Spinal cord (tissue), 10 donors: ENCODE measurements at places on chromosomes 7 and 10. TPM values are rescaled to one million over a fixed set of nuclear protein-coding genes. Genes with fewer than 3 reads are reported as not detected.

- DNase-seq = no peak
These were observed 98.3 kb upstream of the PRSS58 start for GRCh38 chr7:142356166-142356565.

Gene LFNG
- total RNA-seq = 16.7 TPM

GRCh38 chr7:48150086-48150485 is 21.2 kb upstream of the ABCA13 start:
- DNase-seq = no peak

DNA sequence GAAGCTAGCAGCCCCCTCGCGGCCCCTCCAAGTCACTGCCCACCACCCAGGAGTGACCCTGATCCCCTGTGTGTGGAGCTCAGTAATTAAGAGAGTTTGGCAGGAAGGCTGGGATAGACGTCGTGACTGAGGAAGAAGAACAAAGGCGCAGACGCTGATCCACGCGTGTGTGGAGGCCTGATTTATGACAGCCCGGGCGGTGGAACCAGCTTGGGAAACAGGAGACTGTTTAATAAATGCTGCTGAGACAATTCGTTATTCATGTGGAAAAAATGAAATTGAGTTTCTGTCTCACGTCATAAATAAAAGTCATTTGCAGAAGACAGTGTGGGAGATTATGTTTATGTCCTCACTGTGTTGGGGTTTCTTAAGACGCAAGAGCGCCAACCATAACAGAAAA is 130.8 kb downstream of the ELFN1 start:
- DNase-seq = no peak

DNA sequence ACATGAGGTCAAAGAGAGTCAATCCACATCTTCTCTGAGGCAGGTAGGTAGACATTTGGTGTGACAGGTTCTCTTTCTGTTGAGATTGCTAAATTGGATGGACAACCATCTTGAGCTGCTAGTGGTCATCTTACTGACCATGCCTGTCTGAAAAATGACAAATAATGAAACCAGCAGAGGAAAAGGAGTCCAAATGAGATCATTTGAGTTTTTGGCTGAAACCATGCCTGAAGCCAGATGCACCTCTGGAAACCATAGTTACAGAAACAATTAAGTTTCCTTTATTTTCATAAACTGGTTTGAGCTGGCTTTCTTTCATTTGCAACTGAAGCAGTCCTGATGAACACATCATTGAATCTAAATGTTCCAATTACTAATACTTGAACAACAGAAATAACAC is 100.6 kb downstream of the ZNF438 start:
- no peak for DNase-seq

- DNase-seq = no peak
These were observed 12.6 kb upstream of the OR6B1 start for GRCh38 chr7:143987513-143987912.

- no peak for DNase-seq
These were observed 365.4 kb downstream of the SUGCT start for GRCh38 chr7:40500219-40500618.

DNA sequence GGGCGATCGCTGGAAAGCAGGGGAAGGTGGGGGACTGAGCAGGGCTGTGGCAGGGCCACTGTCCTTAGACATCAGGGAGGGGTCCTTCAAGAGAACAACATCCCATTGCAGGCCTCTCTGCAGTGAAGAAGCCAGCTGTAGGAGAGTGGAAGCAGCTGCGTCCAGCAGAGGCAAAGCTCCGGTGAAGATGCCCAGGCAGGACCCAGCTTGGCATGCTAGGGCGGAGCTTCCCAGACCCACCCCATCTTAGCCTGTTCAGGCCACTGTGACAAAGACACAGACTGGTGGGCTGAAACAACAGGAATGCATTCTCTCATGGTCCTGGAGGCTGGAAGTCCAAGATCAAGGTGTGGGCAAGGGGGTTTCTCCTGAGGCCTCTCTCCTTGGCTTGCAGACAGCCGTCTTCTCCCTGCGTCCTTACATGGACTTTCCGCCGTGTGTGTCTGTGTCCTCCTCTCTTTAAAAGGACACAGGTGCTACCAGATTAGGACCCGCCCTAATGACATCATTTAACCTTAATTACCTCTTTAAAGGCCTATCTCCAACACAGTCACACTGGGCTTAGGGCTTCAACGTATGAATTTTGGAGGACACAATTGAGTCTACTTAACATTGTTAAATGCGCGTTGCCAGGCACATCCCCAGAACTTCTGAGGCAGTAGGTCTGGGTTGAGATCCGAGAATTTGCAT is 178.1 kb upstream of the GRB10 start:
- no peak for DNase-seq

Gene CALML3
- total RNA-seq = not detected

- no peak for DNase-seq
These were observed 3.7 kb downstream of the ABHD11 start for GRCh38 chr7:73734619-73735527.

DNA sequence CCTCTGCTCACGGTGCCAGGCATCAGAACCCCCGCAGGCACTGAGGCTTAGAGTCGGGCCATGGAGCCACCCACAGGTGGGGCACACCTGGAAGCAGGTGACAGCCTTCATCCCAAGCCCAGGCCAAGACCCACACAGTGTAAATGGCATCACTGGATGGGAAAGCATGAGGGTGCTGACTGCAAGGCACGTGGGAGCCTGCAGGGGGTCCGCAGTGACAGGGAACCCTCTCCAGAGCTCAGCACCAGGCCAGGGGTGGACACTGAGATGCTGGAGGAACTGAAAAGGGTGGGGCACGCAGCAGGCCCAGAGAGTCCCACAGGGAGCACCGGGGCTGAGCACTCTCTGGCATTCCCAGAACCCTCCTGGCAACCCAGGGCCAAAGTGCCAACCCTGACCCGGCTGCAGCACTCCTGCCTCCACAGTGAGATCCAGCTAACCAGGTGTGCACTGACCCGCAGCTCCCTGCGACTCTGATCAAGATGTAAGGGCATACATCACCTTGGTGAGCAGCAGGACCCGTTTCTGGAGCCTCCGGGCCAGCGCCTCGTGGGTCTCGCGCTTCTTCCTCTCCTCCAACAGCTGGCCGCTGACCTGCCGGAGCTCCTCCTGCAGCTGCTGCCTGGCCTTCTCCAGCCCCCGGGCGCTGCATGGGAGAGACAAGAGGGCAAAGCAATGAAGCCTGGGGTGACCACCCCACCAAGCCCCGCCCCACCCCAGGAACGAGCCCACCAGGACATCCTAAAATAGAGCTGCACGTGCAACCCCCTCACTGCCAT is 163.9 kb downstream of the MAD1L1 start:
- no peak for DNase-seq

Gene INHBA
- 2.9 TPM for total RNA-seq

Gene LRRTM3
- total RNA-seq = 16.5 TPM

DNA sequence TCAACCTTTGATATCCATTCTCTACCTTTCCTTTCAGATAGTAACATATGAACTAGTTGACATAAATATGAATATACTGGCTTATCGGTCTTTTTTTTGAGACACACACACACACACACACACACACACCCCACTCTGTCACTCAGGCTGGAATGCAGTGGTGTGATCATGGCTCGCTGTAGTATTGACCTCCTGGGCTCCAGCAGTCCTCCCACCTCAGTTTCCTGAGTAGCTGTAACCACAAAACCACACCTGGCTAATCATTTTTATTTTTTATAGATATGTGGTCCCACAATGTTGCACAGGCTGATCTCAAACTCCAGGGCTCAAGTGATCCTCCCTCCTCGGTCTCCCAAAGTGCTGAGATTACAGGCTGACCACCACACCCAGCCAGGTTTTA is 14.2 kb upstream of the NT5C3A start:
- no peak for DNase-seq

- no peak for DNase-seq
These were observed 13.4 kb upstream of the SH2D4B start for GRCh38 chr10:80524190-80524909.

Gene SFMBT2
- 23.8 TPM for total RNA-seq

- no peak for DNase-seq
These were observed 6.0 kb downstream of the KIF5B start for GRCh38 chr10:32050177-32050576.

DNA sequence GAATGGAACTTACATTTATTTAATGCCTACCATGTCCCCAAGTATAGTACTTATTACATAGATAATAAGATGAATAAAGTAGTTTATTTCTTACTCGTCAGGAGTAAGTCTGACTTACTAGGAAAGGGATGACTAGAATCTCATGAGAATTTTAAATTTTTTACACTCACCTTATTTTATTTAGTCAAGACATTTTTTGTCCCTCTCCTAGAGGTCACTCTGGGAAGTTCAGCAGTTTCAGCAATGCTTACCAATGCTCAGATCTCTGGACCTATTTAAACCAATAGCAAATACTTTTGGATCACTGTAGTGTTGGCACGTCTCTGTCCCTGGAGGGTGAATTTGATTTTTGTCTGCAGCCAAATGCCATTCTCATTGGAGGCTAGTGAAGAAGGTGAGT is 10.7 kb upstream of the ACTA2 start:
- no peak for DNase-seq
